ENCODE measurements at places on chromosomes 1 and 21.

- DNase-seq = no peak
These were observed 73.1 kb upstream of the GJB5 start for GRCh38 chr1:34681480-34682451.

DNA sequence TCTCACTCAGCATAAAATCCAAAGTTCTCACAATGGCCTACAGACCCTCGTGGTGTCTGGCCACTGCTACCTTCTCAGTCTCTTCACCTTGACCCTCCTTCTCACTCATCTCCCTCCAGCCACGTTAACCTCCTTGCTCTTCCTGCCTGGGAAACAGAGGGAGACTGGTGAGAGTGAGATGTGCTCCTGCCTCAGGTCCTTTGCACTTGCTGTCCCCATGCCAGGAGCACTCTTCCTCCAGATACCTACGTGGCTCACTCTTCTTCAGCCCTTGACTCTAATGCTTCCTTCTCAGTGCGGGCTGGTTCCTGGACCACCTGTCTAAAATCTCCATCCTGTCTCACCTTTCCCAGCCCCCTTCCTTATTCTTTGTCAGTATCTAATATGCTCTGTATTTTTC lies 24.7 kb downstream of the TRIM62 start:
- no peak for DNase-seq

GRCh38 chr1:183473217-183473536 lies 878 bp downstream of the SMG7 start:
- no peak for DNase-seq

GRCh38 chr1:66876664-66877063 lies 48.0 kb downstream of the DNAI4 start:
- no peak for DNase-seq

DNA sequence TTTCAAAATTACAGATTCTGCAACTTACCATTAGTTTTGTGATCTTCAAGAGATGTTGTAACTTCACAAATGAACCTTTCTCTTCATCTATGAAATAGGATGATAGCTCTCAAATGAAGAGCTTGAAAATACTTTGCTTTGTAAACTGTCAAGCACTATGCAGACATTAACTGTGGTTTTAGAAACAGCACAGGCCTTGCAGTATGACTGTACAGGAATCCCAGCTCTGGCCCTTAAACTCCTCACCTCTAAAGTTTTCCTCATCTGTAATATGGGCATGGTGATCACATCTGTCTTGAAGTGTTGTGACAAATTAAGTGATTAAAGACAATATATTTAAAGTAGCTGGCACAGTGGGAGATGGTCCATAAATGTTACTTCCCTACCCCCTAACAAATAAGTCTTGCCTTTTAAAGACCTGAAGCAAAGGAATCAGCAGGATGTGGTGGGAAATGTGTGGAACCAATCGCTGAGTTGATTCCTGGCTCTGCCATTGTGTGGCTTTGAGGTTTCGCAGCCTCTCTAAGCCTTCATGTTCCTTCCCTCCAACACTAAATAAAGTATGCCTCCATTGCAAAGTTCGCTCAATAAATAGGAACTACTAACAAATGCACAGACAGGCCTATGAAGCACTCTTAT lies 5.5 kb upstream of the PTP4A2 start:
- DNase-seq = no peak

- DNase-seq = no peak
These were observed 546 bp downstream of the SKI start for GRCh38 chr1:2228694-2229036.

DNA sequence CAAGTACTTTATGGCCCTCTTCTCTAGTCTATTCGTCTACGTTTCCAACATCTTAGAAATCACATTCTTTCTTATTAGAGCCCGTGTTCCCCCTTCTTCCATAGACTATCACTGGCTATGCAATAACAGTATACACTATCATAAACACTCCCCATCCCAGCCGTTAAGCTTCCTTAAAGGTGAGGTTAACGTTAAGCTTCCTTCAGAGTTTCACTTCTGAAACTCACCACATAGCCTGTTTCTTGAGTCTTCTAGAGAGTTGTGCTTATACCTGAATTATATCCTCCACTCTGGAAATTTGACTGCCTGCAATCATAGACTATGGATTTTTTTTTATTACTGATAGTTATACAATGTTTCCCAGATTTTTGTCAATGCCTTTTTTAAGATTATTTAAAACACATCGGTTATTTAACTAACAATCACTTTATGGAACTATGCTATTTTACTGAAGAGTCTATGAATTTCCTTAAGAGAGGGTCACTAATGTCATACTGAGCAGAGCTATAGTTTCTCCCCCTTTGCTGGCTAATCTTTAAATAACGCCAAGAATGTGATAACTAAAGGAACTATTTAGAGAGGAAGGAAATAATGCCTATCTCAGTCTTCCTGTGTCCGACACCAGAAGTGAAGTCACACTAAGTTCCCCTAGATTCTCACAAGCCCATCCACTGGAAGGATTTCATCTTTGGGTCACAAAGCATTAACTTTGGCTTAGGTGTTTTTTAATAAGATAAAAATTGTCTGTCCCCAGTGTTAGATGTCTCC lies 16.8 kb downstream of the FCER1A start:
- no peak for DNase-seq

GRCh38 chr1:90721210-90722194 lies 4.4 kb upstream of the BARHL2 start:
- DNase-seq = no peak

GRCh38 chr1:163166886-163167555 lies 35.7 kb downstream of the RGS5 start:
- no peak for DNase-seq

GRCh38 chr1:158179301-158180041 lies 1.2 kb upstream of the CD1D start:
- DNase-seq = no peak

DNA sequence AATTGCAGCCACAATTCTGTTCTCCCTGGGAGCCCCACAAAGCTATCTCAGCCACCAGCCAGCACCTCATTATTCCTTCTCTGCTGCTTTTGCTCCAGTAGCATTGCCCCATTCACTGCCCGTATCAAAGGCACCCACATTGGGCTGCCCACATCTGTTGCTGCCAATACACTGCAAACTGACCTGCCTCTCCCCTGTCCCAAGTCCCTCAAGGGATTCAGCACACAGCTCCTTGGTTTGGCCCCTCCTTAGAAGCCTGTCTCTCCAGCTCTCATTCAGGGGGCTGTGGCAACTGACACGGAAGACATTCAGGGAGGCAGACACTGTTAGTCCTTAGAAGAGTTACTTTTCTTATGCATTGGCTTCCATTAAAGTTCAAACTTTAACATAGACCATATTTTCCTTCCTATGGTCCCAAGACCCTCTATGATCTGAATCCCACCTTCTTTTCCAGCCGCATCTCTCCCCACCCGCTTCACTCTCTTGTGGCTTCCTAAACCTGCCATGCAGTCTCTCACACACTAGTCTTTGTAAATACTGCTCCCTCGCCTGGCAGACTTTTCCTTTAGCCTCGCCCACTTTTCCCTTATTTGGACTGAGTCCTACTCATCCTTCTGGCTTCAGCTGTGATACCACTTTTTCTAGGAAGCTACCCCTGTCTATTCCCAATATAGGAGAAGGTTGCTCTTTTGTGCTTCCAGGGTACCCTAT lies 19.3 kb upstream of the KLHDC8A start:
- DNase-seq = no peak

- DNase-seq = no peak
These were observed 80.7 kb downstream of the UBE4B start for GRCh38 chr1:10113501-10113900.

DNA sequence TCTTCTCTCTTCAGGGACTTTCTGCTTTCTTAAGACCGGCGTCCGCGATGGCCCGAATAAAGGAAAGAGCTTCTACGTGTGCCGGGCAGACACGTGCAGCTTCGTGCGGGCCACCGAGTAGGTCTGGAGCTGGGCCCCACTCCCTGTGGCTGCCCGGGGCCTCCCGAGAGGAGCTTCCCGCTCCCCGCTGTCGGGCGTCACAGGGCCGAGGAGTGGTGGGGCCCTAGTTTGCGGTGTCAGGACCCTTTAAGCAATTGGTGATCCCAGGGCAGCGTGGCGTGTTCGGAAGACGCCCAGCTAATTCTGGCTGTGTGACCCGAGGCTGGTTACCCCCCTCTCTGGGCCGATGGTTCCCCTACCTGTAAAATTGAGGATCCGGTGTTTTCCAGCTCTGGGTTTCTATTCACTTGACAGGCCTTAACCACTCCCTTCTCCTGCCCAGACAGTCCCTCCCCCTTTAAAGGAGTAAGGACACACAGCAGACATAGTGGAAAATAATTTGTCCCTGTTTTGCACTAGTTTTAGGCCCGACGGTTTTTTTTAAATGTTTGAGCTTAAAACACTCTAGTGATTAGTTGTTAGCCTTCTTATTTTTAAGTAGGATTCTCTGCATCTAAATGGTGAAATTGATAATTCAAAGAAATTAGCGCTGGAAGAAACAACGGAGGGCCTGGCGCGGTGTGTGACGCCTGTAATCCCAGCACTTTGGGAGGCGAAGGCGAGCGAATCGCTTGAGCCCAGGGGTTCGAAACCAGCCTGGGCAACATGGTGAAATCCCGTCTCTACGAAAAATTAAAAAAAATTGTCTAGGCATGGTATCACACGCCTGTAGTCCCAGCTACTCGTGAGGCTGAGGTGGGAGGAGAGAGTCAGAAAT lies 553 bp downstream of the TTF2 start:
- DNase-seq = peak; percentile 27

DNA sequence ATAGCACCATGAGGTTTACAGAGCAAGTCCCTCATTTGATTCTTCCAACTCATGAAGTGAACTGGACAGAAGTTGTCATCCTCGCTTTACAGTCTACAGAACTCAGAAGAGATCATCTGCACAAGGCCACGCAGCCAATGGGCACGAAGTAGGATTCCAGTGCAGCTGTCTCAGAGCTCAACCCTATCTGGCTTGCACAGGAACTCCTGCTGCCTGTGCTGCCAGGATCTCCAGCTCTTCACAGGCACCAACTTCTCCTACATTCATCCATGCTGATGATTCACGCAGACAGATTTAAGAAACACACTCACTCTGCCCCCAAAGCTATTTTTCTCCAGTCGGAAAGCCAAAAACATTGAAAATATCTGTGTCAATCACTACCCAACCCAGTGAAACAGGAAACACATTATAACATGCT lies 157.0 kb downstream of the RERE start:
- DNase-seq = no peak

- DNase-seq = no peak
These were observed at the start of gene TFAP2E for GRCh38 chr1:35573198-35574124. TFAP2E (plus strand) TSS chr1:35573314; CDS start chr1:35573578, 264 bp downstream.

DNA sequence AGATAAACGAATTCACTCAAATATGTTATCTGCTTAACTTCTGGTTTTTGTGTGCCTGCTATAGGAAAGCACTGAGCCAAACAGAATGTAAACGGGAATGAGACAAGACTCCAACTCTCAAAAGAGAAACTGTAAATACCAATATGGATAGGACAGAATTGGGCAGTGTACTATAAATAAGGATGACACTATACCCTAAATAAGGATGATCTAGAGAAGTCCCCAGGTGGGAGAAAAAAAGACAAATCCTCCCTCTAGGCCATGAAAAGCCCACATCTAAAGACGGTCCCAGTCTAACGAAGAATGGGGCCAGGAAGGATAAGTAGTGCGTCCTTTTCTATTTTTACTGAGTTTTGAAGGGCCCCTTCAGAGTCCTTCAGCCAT lies 1.5 kb upstream of the GABPB2 start:
- DNase-seq = no peak

DNA sequence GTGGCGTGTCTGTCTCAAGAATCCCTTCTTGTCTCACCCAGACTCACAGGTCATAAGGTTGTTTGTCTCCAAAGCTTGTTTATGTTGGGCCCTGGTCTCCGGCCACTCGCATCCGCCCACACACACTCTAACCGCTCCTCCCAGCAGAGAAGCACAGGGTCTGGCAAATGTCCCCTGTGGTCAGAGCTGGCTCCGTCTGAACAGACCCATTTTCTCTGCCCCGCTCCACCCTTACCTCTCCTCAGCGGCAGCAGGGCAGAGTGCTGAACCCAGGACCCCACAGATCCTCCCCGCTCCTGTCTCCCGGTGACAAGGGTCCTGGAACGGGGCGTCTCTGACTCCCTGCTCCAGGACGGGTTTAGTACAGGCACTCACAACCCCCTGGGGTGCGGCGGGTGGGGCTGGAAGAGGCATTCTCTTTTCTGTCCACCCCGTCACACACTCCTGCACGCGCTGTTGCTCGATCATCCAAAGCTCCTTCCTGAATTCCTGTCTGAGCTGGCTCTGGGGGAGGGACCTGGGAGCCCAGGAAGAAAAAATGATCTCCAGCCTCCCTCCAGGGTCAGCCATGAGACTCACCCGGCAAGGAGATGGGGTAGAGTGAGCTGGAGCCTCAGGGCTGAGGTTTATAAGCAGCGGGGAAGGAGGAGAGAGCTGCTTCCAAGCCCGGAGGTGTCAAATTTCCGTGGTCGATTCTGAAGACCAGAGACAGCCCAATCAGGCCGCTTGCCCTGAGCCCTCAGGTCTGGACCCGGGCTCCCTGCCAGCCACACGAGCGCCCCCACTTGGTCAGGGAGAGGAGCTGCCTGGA lies at the start of gene S100A13:
TSS of gene S100A13 (minus strand) at position 602 of the 811 bp plus-strand sequence. CDS start 1,033 bp downstream, outside the sequence.
- no peak for DNase-seq

GRCh38 chr21:39881661-39882060 lies 14.4 kb downstream of the PCP4 start:
- DNase-seq = no peak
